ENCODE measurements at places on chromosomes 11 and 22.

DNA sequence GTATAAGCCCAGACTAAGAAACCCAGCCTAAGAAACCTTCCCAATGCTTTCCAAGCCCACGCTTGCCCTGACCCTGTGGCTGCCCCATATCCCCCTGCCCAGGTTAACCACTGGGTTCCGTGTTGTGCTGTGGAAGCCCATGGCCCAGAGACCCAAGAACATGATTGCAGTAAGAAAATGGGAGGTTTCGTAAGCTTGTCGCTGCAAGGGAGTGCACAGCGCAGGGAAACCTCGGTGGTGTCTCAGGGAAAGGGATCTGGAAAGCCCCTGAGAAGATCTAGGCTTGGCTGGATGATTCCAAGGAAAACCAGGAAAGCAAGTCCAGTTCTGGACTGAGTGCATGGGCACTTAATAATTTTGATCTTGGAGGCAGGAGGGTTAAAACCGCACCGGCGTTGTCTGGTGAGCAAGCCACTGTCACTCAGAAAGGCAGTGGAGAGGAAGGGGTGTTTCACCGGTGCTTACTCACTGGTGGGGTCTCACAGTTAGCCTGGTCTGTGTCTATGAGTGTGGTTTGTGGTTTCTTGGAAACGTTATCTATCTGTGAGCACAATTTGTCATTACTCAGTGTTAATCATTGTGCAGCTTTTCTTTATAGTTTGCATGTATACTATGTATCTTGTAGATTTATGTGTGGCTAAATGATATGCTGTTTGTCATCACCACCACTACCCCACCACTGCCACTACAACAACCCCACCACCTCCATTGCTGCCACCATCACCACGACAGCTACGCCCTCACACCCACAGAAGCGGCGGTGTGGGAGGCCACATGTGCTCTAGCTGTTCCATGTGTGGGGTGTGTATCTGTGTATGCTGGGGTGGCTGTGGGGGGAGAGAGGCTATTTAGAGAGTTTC lies 53.3 kb upstream of the PRDM11 start:
- no peak for DNase-seq

DNA sequence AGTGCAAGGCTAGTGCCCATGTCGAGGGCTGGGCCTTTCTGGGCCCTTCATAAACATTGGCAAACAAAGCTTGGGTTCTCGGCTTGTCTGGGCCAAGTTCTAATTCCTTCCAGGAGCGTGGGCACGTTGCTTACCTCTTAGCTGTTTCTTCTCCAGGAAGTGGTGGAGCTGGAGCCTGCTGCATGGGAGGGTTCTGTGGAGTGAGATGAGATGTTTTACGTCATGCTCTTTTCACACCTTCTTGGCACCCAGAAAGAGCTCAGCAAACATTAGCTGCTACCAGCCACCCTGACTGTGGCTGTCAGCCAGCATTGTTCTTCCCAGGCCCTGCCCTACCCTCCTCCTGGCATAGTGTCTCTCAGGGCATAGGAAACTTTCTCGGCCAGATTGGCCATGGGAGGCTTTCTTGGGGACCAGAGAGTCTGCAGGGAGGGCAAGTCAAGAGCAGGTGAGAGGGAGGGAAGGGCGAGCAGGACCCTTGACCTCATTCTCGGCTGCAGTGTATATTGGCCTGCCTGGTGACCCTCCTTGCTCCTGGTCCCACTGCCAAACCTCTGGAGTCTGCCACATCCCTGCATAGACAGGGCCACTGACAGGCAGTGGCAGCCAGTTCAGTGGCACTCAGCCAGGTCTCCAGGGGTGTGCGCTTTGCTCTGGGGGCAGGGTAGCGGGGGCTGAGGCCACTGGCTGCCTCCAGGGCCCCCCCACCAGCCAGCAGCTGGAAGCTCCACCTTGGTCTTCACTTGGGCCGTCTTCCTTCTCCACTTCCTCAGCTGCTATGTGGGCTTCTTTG lies 98.8 kb downstream of the BCR start:
- no peak for DNase-seq

GRCh38 chr22:25350551-25350971 lies 131.1 kb downstream of the CRYBB2 start:
- no peak for DNase-seq

DNA sequence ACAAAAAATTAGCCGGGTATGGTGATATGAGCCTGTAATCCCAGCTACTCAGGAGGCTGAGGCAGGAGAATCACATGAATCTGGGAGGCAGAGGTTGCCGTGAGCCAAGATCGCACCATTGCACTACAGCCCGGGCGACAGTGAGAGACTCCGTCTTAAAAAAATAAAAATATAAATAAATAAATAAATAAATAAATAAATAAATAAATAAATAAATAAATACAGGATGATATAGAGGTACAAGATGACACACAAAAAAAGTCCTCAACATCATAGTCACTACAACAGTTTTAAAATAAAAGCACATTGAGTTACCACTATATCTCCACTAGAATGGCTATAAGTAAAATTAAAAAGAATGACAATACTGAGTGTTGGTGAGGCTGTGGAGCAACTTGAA lies 97.8 kb downstream of the ALX4 start:
- DNase-seq, result no peak

DNA sequence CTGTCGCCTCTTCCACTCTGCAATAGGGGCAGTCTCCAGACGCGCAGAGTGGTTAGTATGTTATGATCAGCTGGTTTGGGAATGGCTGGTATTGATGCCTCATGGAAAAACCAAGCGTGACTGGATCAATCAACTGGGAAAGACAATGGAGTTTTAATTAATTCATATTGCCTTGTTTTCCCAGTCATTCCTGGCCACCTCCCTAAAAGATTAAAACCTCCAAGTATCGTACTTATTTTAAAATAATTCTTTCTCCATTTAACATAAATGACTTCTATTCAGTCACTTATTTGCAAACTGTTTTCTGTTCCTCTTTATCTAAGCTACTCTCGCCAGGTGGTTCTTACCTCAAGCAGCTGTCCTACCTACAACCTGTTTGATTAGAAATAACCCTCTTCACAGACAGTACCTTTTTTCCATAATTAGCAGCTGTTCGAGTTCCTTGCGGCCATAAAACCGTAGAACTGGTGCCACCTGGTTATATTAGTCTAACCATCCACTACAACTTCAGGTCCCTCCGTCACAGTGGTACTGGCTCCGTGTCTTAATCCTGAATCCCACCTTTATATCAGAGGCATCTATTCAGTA lies 898 bp downstream of the ZNF215 start:
- DNase-seq, result no peak

Measured in NCI-H187 (cell line).